ENCODE measurements at places on chromosomes 1 and 21. TPM values are rescaled to one million over a fixed set of nuclear protein-coding genes. Genes with fewer than 3 reads are reported as not detected.

Gene SPRTN
- total RNA-seq, result 11.7 TPM

Gene C2CD2
- total RNA-seq, result 16.3 TPM

Gene GPR161
- 26.8 TPM for total RNA-seq

Gene DPT
- total RNA-seq, result 1.8 TPM

Gene AGMAT
- total RNA-seq, result 0.99 TPM

Gene FAM167B
- total RNA-seq, result 0.66 TPM
